ENCODE measurements at places on chromosomes 3 and 15.

DNA sequence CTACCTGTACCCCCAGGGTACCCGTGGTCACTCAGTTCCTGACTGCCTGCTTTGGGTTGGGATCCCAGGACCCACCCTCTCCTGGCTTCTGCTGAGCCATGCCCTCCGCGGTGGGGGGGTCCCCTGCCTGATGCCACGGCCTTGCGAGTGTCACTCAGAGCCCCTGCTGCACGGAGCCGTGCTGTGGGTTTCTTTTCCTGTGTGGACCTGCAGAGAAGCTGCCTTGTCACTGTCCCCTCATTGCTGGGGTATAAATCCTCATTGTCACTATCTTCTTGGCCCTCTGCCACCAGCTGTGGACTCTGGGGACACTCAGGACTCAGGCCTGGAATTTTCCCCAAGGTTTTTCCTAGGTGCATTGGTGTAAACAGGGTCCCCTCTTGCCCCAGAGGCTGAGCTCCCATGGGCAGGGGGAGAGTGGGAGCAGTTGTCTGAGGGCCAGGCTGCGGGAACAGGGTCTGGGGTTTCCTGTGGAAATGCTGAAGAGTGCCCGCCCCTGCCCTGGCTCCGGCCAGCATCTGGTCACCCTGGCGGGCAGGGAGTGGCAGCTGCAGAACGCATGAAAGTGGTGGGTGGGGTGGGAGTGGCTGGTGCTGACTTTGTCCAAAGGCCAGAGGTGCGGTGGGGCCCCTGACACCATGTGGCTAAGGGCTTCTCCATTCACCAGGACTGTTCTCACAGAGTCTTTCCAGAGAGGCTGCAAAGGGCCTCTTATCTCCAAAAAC, 191.7 kb downstream of the GOLGA6L6 start:
- no peak for DNase-seq

GRCh38 chr3:93961026-93961425, 12.7 kb downstream of the PROS1 start:
- no peak for DNase-seq

DNA sequence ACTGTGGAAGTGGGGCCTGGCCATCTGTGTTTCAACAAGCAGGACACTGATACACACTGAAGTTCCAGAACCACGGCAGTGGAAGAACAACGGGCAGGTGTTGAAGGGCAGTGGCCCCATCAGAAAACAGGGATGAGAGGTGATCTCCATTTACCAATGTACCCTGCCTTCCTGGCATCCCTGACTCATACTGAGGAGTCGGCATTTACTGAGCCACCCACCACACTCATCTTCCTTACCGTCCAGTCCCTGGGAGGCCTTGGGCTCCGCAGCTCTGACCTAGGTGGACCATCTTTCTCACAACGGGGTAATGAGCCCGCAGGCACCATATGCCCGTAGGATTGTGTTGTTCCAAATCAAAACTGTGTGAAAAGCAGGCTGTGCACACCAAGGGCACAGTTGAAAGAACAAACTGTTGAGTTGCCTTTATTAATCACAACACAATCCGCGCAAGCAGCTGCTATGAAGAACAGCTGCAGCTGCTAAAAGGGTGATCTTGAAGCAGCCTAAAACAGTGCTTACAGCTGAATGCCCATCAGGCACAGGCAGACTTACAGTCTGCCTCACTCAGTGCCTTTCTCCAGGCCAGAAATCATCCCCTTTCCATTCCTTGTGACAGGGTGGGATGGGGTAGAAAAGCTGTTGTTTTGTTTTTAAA, 12.9 kb downstream of the MB21D2 start:
- DNase-seq: no peak

DNA sequence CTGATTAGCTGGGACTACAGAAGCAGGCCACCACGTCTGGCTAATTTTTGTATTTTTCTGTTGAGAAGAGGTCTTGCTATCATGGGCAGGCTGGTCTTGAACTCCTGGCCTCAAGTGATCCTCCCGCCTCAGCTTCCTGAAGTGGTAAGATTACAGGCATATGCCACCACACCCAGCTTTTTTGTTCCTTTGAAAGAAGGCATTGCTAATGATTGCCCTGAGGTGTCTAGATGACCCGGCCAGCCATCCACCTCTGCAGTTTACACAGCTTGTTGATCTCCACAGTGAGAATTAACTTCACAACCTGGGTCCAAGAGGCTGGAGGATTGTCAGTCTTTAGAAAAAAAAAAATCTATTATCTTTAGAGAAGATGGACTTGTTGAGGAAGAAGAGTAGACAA, 58.7 kb downstream of the SMAD3 start:
- DNase-seq: no peak

DNA sequence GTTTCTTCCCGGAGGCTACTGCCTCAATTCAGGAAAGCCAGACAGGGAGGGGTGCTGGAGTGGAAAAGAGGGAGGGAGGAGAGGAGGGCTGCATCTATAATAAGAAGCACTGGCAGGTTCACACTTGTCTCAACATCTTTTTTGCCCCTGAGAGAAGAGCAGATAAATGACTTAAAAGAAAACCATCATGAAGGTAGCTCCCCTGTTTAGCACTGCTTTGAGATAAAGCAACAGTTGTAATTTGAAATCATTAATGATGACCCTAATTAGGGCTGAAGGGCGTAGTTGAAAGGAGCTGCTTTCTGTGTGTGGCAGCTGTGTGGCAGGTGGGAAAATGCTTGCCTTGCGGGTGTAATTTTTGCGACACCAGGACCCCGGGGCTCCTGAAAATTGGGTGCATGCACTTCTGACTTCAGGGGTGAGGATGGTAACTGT, 222.8 kb upstream of the IL12A start:
- no peak for DNase-seq

DNA sequence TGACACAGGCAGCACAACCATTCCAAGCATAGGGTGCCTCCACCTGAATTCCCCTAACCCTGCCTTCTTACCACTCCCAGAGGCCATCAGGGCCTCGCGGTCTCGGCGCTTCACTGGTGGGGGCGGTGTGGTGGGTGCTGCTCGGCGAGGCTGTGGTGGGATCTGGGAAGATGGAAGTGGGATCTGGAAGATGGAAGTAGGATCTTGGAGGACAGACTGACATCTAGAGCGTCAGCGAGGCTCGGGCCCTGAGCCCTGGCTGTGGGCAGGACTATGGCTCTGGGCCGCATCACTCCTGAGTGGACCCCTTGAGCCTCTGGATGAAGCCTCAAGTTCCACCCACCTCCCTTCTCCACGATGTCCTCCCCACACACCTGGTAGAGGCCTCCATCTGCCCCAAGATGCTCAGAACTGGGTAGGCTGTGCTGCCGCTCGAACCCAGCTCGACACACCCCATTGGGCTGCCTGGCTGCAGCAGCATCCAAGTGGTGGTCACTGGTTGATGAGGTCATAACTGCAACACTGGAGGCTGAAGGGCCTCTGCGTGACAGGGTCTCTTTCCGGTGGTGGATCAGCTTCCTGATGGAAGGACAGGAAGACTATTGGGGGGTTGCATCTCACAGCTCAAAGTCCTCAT, 3.6 kb downstream of the NCKIPSD start:
- no peak for DNase-seq

GRCh38 chr3:141240286-141240685, 8.7 kb downstream of the PXYLP1 start:
- no peak for DNase-seq

GRCh38 chr3:54951405-54951804, 23.5 kb upstream of the LRTM1 start:
- DNase-seq: no peak

DNA sequence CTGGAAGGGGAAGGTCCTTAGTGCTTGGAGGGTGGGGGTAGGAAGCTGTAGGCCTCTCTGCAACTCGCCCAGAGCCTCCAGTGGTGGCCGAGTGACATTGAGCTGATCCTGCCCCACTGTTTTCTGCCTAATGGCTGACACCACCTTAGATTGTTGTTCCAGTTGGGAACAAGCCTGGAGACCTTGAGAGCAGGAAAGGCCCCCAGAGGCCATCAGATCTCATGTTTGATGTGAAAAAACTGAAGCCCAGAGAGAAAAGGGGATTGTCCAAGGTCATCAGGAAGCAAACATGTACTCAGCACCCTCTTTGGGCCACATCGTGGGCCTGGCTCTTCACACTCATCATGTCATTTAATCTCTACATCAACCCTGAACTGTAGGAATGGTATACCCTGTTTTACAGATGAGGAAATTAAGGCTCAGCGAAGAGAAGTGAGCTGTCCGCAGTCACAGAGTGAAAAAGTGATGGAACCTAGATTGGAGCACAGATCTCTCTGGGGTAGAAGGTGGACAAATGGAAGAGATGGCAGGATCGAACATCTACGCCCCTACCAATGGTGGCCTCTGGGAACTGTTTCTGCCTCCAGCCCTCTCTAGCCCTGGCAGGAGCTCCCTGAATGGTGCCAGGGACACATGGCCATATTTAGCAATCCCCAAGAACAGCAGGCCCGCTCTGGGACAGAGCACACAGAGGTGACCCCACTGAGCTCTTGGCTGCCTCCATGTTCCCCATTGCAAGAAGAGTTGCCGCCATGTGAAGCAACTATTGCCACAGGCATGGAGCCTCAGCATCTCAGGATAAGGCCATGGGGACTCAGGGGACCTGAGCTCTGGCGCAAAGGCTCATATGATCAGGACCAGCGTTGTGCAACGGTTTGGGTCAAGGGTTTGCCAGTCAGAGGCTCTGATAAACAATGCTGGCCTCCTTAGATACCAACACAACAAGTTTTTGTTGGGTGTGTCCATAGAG, 31.6 kb upstream of the TSEN2 start:
- DNase-seq: no peak

GRCh38 chr15:70355275-70355795, 257.6 kb upstream of the TLE3 start:
- DNase-seq: no peak

GRCh38 chr15:62603742-62604141, 438.7 kb upstream of the C2CD4B start:
- DNase-seq: no peak

DNA sequence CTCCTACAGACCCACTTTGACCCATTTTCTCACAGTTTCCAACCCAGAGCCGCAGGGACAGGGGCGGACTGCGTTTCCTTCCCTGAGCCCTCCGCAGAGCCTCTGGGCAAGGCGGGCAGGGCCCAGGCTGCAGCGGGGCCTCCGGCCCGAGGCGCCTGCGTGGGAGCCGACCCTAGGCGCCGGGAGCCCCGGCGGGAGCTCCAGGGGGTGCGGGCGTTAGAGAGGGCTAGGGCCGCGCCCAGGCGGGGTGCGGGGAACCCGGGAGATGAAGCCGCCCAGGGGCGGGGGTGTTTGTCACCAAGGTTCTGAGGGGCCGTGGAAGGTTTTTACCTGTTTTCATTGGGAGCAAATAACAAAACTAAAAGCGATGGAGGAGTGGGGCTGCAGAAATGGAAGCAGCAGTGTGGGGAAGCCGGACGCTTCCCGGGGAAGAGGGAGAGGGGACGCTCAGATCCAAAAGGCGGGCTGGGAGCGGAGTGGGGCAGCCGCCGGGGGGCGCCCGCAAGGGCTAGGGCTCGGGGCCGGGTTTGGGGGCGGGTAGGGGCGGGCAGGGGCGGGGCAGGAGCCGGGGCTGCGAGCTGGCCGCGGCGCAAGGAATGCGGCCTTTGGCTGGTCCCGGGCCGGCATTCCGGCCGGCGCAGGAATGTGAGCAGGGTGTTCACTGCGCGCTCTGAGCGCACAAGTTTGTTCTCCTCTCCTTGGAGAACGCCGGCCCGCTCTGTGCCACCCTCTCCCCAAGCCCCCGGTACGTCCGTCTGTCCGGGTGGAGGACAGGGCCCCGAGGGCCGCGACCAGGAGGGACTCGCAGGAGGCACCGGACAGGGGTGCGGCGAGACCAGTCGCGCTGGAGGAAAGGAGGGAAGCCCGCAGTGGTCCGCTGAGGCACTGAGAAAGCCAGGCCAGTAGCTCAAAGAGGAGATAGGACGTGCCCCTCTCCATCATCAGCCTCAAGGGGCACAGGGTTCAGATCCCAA, 61.1 kb downstream of the AMOTL2 start:
- DNase-seq: no peak

DNA sequence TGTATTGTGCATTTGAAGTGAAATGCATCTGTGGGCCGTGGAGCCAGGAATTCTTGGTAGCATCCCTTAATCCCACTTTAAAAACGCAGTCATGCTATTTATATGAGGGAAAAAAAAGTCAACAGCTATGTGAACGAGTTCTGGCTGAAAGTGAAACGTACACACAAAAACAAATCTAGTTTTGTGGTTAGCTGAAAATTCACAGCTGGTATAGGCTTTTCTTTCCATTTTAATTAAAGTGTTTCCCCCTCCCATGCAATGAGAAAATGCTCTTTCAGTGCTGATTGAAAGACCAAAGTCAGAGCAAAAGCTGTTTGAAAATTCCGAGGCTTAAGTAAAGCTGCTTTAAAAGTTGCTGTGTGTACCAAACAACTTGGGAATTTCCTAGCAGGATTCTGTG, 297.4 kb downstream of the PLCL2 start:
- no peak for DNase-seq

- no peak for DNase-seq
Measured at GRCh38 chr3:140246578-140246977, 311.6 kb downstream of the CLSTN2 start.

- DNase-seq: no peak
Measured at GRCh38 chr3:114756506-114757279, 390.4 kb downstream of the ZBTB20 start.

- DNase-seq: no peak
Measured at GRCh38 chr3:9903238-9903624, 583 bp downstream of the IL17RE start.

DNA sequence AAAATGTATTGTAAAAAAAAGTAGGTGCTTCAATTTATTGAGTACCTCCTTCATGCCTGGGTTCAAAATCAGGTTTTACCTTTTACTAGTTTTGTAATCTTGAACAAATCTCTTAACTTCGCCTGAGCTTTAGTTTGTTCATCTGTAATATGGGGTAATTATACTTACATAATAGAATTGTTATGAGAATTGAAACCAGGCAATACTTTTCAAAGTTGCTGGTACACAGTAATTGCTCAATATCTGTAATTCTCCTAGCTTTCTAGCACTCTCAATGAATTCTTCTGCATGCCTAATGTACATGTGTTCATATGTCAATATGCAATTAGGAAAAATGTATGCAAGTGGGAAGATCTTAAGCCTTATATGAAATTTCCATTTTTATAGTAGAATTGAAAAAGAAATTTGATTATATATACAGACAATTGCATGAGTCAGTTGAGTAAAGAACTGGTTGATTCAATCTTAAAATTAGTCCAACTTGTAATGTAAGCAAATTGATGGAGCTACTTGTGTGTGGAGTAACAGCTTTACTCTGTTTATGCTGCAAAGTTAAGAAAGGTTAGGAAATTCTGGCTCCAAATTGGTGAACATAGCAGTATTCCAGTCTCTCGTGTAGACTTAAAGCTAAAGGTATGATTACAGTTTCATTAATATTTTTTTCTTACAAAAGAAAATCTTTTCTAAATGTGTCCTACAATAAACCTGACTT, 4.1 kb downstream of the TNFSF10 start:
- no peak for DNase-seq

All from stimulated activated CD8-positive, alpha-beta memory T cell treated with anti-CD3 and anti-CD28 coated beads, Interleukin-12 subunit alpha, Interleukin-12 subunit beta, amount 100 ng/mL, for 1 hour (primary cell).